Panc1 (cell line): ENCODE measurements at places on chromosomes 1 and 21.

- no peak for DNase-seq
These were observed 4.9 kb downstream of the NHLH1 start for GRCh38 chr1:160371756-160372155.

DNA sequence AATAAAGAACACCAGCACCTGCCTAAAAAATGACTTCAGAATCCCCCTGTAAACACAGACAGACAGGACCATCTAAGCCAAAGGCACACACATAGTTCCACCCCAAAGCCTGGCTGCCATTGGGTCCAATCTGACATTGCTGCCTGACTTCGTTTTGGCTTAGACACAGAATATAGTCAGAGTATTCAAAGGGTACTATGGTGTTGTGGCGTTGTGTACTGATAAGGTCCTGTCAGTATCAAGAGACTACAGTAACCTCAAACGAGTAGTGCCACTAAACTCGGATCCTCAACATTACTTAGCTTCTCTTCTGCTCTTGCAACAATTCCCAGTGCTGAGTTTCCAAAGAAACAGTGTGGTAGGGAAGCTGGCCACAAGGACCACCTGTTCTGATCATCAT lies 169.3 kb upstream of the NR5A2 start:
- DNase-seq, result no peak

GRCh38 chr1:119290297-119290696 lies 78.3 kb upstream of the HAO2 start:
- DNase-seq, result no peak

- no peak for DNase-seq
These were observed 362.9 kb upstream of the VAMP3 start for GRCh38 chr1:7407980-7408770.

DNA sequence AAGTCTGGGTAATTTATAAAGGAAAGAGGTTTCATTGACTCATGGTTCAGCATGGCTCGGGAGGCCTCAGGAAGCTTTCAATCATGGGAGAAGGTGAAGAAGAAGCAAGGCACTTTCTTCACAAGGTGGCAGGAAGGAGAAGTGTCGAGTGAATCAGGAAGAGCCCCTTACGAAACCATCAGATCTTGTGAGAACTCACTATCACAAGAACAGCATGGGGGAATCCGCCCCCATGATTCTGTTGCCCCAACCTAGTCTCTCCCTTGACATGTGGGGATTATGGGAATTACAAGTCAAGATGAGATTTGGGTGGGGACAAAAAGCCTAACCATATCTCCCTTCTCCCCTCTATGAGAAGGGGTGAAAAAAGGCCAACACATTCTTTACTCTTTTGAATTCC lies 11.2 kb upstream of the IVNS1ABP start:
- DNase-seq, result no peak

DNA sequence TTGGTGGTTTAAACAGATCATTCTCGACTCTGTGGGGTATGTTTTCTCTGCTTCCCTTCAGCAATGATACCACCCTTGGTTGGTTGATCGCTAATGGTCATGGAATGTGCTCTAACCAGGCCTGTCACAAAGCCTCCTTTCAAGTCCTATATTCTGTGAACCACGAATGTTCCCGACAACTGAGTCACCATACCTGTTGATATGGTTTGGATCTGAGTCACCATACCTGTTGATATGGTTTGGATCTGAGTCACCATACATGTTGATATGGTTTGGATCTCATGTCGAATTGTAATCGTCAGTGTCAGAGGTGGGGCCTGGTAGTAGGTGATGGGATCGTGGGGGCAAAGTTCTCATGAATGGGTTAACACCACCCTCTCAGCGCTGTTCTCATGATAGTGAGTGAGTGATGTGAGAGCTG lies 10.2 kb upstream of the CAMK2N1 start:
- DNase-seq, result no peak

- DNase-seq, result no peak
These were observed 4.9 kb downstream of the SLC5A9 start for GRCh38 chr1:48227165-48228013.

GRCh38 chr21:42527127-42527488 lies 13.5 kb downstream of the SLC37A1 start:
- DNase-seq, result no peak

DNA sequence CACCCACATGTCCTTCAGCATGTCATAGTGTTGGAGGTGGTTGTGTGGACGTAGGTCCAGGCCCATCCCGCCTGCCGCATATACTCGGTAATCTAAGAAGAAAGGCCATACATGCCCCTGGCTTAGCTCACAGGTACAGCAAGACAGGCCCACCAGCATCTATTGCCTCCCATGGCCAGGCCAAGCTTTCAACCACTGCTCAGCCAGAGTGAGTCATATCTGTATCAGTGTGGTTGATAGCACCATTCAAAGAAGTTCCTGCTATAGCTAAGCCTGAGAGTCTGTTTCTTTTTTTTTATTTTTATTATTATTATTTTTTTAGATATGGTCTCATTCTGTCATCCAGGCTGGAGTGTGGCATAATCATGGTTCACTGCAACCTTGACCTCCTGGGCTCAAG lies 17.0 kb downstream of the KLHDC8A start:
- no peak for DNase-seq

DNA sequence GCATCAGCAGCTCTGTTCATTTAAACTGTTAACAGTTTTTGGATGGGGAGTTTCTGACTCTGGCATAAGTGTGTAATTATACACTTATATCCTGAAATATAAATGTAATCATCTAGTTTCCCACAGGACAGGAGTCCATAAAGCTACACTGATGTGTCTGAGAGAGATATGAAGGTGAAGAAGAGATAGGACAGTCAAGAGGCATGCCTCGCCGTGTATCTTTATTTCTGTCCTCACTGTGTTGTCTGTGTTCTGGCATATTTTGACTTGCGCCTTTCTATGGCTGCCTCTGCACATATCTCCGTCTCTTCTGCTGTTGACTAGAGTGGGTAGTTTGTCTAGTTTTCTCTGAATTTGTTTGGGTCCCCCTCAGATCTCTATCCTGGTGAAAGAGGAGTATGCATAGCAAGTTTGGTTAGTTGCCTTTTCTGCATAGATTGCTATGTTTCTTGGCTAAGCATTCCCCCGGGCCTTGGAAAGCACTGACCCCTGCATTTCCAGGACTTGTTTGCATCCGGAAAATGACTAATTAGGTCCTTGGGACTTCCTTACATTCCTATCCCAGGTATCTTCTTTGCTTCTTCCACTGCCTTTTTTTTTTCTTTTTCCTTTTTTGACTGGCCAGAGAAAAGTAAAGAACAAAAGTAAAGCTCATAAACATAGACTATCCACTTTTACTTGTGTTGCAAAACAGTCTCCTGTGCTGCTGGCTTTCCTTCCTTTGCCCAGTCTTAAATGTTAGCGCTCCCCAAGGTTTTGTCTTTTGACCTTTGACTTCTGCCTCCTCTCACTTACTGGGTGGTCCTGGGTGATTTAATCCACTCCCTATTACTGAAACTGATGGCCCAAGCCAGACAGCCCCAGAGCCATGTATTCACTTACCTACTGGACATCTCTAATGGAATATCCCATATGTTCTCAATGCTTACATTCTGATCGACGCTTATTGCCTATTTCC lies 27.6 kb upstream of the CNN3 start:
- no peak for DNase-seq

DNA sequence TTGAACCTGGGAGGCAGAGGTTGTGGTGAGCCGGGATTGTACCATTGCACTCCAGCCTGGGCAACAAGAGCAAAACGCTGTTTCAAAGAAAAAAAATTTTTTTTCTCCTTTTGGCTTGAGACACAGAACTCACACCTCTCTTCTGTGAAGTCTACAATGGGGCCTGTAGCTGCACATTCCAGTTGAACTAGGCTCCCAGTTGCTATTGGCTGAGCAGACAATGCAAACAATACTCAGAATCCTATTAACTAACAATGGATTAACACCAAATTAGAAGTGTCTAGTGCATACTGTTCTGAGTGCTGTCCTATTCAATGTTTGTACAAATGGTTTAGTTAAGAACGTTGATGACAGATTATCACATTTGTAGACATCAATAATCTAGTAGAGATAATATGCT lies 17.6 kb upstream of the MCL1 start:
- DNase-seq, result no peak

GRCh38 chr1:234231061-234231892 lies 142.0 kb upstream of the COA6 start:
- DNase-seq, result no peak

DNA sequence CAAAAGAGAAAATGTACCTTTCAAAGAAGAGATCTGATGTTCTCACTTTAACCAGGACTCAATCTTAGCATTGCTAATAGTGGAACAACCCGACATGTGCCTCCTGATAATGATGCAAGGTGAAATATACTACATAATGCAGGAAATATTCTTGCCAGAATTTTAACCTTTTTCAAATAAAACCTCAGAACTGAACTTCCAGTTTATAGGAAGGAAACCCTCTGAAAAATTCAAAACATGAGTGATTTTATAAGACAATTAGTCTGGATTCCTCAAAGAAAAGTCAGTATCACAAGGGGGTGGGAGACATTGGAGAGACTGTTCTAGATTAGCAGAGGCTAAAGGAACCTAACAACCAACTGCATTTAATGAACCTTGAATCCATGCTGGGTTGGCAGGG lies 18.1 kb downstream of the AHCYL1 start:
- no peak for DNase-seq

DNA sequence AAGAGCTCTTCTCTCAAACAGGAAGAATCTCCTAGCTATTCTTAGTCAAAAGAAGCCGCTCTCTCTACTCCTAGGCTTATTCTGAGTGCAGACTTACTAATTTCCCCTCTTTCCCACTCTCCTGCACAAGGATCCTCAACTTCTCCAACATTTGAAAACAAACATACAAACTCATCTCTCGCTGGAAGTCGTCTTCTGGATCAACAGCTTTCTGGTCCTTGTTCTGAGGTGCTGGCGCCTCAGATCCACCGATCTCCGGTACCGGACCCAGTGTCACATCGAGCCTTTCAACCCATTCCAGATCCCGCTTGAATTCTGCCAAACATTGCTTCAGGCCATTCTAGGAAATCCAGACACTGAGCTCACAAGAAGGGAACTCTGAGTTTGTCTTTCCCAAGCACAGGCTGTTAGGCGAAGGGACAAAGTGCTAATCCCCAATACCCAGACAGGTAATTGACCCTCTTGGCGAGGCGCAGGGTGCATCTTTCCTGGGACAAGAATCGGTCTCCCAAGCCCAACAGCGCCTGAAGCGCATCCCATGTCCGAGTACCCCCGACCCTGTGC lies 696 bp downstream of the EBNA1BP2 start:
- DNase-seq, result no peak

DNA sequence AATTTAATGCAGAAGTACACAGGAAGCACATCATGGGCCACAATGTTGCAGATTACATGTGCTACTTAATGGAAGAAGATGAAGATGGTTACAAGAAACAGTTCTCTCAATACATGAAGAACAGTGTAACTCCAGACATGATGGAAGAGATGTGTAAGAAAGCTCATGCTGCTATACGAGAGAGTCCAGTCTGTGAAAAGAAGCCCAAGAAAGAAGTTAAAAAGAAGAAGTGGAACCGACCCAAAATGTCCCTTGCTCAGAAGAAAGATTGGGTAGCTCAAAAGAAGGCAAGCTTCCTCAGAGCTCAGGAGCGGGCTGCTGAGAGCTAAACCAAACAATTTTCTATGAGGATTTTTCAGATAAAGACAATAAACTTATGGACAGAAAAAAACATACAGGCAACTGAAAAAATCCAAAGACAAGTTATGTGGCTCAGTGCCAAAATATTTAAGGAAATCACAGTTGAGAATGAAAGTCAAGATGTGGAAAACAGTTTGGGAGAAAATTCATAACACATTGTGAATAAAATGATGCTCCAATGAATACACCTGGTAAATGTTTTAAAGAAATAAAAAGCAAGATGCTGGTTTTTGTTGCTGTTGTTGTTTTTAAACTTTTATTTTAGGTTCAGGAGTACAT lies 2.8 kb upstream of the ZNF644 start:
- DNase-seq, result no peak

DNA sequence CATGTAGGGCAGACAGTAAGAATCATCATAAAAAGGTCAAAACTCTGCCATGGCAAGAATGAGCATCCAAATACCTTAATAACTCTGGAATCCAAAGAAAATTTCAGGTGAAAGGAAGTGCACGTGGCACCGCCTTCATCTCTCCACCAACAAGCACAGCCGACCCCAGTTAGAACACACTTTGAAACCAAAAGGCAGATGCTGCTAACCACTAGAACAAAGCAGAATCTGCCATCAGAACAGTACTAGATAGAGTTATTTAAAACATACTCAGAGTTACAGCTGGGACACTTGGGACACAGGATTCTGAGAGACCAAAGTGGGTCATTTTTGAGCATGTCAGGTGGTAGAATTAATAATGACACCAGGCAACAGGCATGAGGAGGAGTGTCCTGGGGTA lies 106.7 kb upstream of the SOD1 start:
- DNase-seq, result no peak

DNA sequence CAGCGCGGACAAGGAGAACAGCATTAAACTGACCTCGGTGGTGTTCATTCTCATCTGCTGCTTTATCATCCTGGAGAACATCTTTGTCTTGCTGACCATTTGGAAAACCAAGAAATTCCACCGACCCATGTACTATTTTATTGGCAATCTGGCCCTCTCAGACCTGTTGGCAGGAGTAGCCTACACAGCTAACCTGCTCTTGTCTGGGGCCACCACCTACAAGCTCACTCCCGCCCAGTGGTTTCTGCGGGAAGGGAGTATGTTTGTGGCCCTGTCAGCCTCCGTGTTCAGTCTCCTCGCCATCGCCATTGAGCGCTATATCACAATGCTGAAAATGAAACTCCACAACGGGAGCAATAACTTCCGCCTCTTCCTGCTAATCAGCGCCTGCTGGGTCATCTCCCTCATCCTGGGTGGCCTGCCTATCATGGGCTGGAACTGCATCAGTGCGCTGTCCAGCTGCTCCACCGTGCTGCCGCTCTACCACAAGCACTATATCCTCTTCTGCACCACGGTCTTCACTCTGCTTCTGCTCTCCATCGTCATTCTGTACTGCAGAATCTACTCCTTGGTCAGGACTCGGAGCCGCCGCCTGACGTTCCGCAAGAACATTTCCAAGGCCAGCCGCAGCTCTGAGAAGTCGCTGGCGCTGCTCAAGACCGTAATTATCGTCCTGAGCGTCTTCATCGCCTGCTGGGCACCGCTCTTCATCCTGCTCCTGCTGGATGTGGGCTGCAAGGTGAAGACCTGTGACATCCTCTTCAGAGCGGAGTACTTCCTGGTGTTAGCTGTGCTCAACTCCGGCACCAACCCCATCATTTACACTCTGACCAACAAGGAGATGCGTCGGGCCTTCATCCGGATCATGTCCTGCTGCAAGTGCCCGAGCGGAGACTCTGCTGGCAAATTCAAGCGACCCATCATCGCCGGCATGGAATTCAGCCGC lies 2.5 kb downstream of the S1PR1 start:
- DNase-seq, result no peak

GRCh38 chr1:6104631-6105030 lies 58.9 kb downstream of the KCNAB2 start:
- no peak for DNase-seq

- DNase-seq, result no peak
These were observed 19.8 kb upstream of the LBR start for GRCh38 chr1:225447650-225448089.

- no peak for DNase-seq
These were observed 48.1 kb downstream of the DMRTB1 start for GRCh38 chr1:53507116-53507820.

GRCh38 chr1:157774412-157774811 lies 2.5 kb downstream of the FCRL2 start:
- DNase-seq, result no peak

GRCh38 chr1:28160782-28161266 lies 15.7 kb downstream of the PTAFR start:
- no peak for DNase-seq

GRCh38 chr1:93056214-93056613 lies 22.9 kb upstream of the MTF2 start:
- DNase-seq, result no peak

- no peak for DNase-seq
These were observed 13.2 kb downstream of the CASP9 start for GRCh38 chr1:15510611-15511405.
